Gastroesophageal sphincter (tissue), 4 donors: ENCODE measurements at places on chromosomes 11 and 22.

DNA sequence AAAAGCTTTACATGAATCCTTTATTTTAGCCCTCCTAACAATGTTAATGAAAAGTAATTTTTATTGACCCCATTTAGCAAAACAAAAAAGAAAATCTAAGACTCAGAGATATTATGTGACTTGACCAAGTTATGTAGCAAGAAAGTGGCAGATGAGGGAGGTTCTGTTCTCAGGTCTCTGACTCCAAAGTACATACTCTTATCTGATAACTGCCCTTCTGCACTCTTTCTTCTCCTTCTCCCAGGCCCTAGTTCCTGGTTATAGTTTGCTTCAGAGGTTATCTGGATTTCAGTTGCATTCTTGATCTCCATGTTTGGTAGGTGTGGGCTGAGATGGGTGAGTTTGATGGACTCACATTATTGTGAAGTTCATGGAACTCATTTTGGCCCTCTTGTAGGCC is 4.5 kb downstream of the OR9Q2 start:
- no peak for ATAC-seq

DNA sequence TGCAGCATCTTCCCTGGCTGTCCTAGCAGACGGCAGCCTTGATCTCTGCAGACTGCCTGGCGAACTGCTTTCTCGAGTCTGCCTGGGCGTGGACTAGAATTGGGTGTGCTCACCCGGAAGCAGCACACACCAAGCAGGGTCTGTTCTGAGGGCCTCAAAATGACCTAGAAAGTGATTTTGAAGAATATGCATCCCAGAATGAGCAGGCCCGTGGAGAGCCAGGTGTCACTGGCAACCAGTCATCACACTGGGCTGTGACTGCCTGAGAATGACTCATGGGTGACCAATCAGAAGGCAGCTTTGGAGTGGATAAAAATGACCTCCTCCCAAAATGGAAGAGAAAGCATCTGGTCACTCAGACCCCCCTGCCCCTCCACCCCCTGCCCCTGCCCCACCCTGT is 114.9 kb upstream of the NECTIN1 start:
- ATAC-seq = no peak

DNA sequence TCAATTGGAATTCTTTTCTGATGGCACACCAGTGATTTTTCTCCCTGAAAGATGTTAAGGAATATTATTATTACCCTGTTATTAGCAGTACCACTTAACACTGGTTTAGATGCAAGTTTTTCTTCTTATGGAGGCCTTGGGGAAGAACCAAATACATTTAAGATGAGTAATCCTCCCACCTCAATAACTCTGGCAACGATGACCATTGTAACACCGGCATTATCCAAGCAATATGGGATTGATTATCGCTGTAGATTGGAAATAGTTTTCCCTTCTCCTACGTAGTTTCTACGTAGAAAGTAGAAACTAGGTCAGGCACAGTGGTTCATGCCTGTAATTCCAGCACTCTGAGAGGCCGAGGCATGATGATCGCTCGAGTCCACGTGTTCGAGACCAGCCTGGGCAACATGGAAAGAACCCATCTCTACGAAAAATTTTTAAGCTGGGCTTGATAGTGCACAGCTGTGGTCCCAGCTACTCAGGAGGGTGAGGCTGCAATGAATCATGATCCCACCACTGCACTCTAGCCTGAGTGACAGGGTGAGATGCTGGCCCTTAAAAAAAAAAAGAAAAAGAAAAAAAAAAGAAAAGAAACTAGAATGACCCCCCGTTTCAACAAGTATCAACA is 45.5 kb downstream of the PACSIN2 start:
- no peak for ATAC-seq

GRCh38 chr11:65386307-65387140 is at the start of gene FRMD8:
Gene FRMD8 (plus strand): TSS chr11:65386637. CDS start chr11:65387037, 400 bp downstream.
- peak; percentile 81 for ATAC-seq

GRCh38 chr22:20084547-20085413 is 4.7 kb downstream of the DGCR8 start:
- ATAC-seq = no peak

- ATAC-seq = no peak
Measured at GRCh38 chr11:34613015-34613414, 7.9 kb upstream of the EHF start.

- ATAC-seq = peak; percentile 60
Measured at GRCh38 chr11:18115360-18116127, 9.7 kb upstream of the SAAL1 start.

DNA sequence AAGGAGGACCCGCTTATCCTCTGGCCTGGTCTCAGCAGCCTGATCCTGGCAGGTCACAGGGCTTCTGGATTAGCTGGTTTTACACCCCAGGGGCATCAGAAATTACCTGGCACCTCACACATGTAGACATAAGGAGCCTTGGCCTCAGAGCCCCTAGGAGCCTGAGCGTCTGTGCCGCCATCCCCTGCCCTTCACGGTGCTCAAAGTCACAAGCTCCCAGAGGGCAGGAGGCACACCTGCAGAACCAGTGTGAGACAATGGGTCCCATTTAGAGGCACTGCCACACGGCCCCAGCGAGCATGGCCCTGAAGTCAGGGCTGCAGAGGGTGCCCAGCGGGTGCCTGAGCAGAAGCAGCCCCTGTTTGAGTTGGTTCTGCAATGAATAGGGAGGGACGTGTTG is 3.9 kb downstream of the DGKZ start:
- no peak for ATAC-seq

DNA sequence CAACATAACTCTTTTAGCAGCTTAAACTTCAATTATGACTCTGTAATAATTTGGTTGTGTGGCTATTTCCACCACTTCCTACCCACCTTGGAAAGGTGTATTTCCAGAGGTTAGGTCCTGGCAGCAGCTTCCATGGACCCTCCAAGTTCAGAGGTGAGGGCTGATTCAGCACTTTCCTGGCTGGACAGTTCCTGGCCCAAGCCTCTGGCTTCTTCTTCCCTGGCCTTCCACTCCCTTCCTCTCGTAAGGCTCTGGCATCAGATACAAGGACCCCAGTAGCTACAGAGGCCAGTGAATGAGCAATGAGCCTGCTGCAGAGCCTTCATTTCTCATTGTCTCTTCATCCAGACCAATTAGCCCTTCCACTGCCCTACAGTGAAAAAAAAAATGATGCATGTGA is 98.1 kb upstream of the KIRREL3 start:
- no peak for ATAC-seq

GRCh38 chr22:29860006-29860766 is 22.1 kb upstream of the ASCC2 start:
- ATAC-seq = no peak

GRCh38 chr22:17387356-17387755 is 18.1 kb downstream of the CECR2 start:
- no peak for ATAC-seq

DNA sequence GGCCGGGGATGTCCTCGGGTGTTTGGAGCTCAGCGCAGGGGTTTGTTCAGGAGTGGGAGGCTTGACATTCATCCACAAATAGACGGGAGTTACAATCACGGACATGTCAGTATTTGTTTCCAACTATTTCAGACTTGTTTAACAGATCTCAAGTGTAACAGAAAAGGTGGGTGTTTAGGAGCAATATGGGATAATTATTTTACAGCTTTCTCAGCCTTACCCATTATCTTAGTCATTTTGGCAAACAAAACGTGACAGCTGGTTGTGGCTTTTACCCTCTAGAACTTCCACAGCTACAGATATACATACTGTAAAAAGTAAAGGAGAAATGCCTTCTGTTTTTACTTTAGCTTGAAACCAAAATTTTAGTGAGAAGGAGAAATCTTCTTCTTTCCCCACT is 178.7 kb upstream of the TMEM45B start:
- no peak for ATAC-seq

DNA sequence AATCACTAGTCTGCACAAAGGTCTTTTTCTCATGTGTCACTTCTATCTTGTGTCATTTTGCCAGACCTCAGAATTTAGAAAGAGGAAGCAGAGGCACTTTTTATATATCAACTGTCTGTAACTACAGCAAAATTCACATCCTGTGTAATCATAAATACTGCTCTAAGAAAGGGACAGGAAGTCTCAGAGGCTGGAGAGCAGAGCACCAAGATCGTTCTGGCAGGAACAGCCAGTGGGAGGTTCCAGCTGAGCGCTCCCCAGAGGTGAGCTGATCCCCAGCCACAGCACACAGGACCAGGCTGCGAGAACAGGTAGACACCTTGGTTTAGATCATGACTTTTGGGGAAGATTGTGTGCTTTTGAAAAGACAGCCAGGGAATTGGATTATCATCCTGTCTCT is at the start of gene MS4A7:
TSS of gene MS4A7 (plus strand) at position 179 of the 400 bp plus-strand sequence. CDS start 4,610 bp downstream, outside the sequence.
- peak; percentile 63 for ATAC-seq

DNA sequence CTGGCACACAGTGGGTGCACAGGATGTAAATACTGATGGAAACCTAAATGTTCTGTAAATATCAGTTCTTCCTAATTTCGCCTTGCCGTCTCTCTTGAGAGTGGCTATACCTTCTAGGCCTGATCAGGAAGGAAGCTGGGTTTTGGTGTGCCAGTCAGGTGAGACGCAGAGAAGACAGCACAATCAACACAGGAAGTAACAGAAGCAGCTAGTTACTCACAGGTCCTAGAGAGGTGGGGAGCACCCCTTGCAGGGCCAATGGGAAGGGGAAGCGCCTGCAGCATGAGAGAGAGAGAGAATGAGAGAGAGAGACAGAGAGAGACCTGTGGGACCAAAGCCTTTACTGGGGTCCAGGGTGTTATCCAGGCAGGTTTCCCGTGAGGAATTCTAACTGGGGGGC is 80.8 kb downstream of the FBLN1 start:
- ATAC-seq = no peak

GRCh38 chr11:15675683-15676082 is 561.0 kb downstream of the INSC start:
- ATAC-seq = no peak

DNA sequence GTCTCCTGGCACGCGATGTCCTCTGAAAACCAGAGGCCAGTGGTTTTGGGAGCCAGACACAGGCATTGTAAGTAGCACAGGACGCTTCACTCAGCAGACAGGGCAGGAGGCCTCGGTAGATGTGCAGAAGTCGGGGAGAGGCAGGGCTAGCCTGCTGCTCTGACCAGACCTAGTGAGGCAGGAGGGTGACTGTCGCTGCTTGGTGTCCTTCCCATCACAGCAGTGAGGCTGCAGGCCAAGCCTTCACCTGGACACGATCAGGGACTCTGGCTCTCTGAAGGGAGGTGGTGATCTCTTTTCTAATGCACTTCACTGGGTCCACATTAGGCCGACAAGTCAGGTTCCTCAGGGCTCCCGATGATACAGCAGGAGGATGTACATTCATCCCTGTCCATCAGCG is 583.7 kb downstream of the NTM start:
- no peak for ATAC-seq

DNA sequence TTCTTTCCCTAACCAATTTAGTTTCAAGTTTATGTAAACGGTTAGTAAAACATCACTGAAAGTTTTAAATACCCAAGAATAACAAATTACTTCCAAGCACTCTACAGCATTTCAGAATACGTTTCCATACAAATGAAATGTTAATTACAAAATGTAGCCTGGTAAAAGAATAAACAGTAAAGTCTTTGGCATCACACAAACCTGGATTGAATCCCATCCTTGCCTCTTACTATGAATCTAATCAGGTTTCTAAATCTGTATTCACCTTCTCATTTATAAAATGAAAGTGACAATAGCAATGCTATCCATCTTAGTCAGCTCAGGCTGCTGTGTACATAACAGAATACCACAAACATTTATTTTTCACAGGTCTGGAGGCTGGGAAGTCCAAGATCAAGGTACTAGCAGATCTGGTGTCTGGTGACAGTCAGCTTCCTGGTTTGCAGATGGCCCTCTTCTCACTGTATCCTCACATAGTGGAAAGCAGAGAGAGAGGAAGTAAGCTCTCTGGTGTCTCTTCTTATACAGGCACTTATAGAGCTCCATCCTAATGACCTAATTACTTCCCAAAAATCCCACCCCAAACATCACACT is 19.2 kb downstream of the FAM168A start:
- ATAC-seq = no peak

DNA sequence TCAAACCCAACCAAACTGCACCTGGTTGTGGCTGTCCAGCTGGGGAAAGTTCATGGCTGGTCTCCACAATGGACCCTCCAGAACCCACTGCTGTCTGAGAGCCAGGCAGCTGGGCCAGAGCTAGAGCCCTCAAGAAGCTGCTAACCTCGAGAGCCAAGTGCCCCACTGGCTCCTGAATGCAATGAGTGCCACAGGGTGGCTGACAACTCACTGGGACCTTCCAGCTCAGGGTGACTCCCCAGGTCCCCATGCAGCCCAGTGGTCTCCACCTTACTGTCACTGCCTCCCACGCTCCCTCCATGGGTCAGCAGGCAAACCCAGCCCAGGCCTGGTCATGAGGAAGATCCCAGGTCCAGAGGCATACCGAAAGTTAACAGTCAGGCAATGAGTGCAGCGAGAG is 8.0 kb upstream of the CHST1 start:
- ATAC-seq = no peak

DNA sequence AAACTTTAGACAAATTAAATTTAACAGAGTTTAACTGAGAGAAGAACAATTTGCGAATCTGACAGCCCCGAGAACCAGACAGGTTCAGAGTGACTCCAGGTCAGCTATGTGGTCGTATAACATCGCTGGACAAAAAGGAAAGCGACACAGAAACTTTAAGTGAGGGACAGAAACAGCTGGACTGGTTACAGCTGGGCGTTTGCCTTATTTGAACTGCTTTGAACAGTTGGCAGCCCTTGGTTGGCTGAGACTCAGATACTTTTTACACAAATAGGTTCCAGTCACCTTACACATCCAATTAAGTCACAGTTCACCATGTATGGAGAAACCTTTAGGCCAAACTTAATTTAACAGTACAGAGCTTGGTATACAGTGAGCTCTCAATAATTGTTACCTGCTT is 436.9 kb downstream of the GUCY1A2 start:
- ATAC-seq = no peak
